ENCODE measurements at places on chromosomes 6 and 20.

DNA sequence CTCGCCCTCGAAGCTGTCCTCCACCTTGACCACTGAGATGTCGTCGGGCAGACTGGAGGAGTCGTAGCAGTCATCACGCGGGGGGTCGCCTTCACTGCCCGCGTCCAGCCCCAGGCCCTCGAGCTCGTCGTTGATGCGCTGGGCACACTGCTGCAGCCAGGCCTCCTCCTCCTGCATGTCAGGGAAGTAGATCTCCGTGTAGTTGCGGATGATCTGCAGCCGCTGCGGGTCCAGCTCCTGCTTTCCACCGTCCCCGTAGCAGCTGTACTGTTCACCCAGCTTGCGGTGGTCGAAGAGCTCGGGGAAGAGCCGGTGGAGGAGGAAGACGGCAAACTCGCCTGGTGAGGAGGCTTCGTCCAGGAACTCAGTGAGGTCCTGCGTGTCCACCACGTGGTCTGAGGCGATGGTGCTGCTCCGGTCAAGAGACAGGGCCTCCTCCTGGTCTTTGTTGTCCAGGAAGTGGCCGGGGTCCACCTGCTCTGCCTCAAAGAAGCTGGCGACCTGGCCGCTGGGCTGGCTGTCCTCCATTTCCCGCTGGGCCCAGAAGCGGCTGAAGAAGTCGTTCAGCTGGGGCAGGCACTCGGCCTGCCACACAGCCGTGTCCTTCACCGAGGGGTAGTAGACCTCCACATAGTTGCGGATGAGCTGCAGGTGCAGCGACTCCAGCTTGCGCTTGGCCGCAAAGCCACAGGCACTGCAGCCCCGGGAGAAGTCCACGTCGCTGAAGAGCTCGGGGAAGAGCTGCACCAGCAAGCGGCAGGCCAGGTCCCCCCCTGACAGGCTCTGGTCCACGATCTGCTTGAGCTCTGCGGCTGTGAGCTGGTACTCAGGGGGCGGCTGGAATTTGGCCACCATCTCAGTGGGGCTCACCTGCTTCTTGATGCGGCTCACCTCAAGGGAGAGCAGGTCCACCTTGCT is 41.9 kb downstream of the MTRES1 start:
- H3K27me3 ChIP-seq = no peaks in the 10 kb centered on the region
- no peaks in the 10 kb centered on the region for H3K36me3 ChIP-seq
- DNase-seq = no peak
- H3K4me1 ChIP-seq = peaks cover under 1% of the 10 kb centered on the region
- no peak overlapping the region for H3K27ac ChIP-seq

DNA sequence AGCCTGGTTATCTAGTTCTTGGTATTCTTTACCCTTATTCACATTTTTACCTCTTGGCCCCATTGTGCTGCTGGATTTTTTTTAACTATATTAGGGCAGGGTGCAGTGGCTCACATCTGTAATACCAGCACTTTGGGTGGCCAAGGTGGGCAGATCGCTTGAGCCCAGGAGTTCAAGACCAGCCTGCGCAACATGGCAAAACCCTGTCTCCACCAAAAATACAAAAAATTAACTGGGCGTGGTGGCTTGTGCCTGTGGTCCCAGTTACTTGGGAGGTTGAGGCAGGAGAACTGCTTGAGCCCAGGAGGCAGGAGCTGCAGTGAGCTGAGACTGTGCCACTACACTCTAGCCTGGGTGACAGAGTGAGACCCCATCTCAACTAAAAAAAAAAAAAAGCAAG is 12.2 kb upstream of the TAF8 start:
- peak overlapping the region; percentile 66 for H3K4me3 ChIP-seq
- peaks cover 53% of the 10 kb centered on the region for H3K4me1 ChIP-seq
- no peaks in the 10 kb centered on the region for H3K27me3 ChIP-seq
- DNase-seq = no peak
- H3K36me3 ChIP-seq = peaks cover 68% of the 10 kb centered on the region

DNA sequence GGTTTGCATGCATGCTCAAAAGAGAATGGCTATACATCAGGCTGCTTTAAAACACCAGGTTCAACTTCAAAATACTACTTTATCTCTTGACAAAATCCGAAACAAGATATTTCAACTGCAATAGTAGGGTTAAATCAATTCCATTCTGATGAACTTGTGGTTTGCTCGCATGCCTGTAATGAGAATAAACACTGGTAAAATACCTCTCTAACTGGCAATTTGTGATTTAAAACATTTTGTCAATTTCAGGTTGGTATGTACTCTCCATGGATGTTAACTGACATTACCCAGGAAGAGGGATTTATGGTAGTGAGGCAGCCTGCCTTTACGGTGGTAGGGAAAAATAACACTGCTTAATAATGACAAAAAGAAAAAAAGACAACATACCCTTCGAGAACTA is 74.4 kb downstream of the MBOAT1 start:
- H3K4me3 ChIP-seq = no peak overlapping the region
- no peaks in the 10 kb centered on the region for H3K27me3 ChIP-seq
- H3K4me1 ChIP-seq = no peaks in the 10 kb centered on the region
- peaks cover 23% of the 10 kb centered on the region for H3K36me3 ChIP-seq

- peak within 1 kb of the TSS; percentile 79 for H3K4me3 ChIP-seq
- peaks cover 9% of the 10 kb centered on the region for H3K4me1 ChIP-seq
- H3K27me3 ChIP-seq = no peaks in the 10 kb centered on the region
- peak within 1 kb of the TSS; percentile 86 for H3K27ac ChIP-seq
- DNase-seq = peak; percentile 68
These were observed at the start of gene NPEPL1 for GRCh38 chr20:58692579-58693225. NPEPL1 (plus strand) TSS chr20:58692800; CDS start chr20:58692901, 101 bp downstream.

- H3K4me3 ChIP-seq = no peak overlapping the region
- no peaks in the 10 kb centered on the region for H3K36me3 ChIP-seq
- H3K27me3 ChIP-seq = peaks cover 15% of the 10 kb centered on the region
- DNase-seq = no peak
- no peaks in the 10 kb centered on the region for H3K4me1 ChIP-seq
These were observed 21.1 kb downstream of the PDRG1 start for GRCh38 chr20:31930779-31931178.

GRCh38 chr6:52921743-52922142 is 12.2 kb upstream of the GSTA3 start:
- no peak for DNase-seq
- no peak overlapping the region for H3K27ac ChIP-seq
- H3K27me3 ChIP-seq = peaks cover 20% of the 10 kb centered on the region
- no peaks in the 10 kb centered on the region for H3K36me3 ChIP-seq
- H3K4me1 ChIP-seq = no peaks in the 10 kb centered on the region

DNA sequence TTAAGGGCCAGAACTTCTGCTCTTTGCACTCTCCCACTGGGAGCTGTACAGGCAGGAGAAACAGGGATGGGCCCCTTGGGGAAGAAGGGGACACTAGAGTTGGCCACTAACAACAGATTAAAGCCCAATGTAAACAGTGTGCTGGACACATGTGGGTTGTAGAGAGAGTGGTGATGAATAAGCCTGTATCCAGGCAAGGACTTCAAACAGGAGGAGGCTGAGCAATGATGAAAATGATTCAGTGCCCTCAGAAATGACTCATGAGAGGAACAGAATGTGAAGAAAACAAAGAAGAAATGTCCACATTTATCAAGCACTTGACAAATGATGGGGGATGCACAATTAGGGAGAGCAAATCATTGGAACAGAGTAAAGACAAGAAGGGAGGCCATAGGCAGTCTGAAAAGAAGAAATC is 242.3 kb downstream of the TBX18 start:
- no peaks in the 10 kb centered on the region for H3K36me3 ChIP-seq
- no peak overlapping the region for H3K4me3 ChIP-seq
- no peaks in the 10 kb centered on the region for H3K4me1 ChIP-seq
- H3K27me3 ChIP-seq = no peaks in the 10 kb centered on the region
- H3K27ac ChIP-seq = no peak overlapping the region

DNA sequence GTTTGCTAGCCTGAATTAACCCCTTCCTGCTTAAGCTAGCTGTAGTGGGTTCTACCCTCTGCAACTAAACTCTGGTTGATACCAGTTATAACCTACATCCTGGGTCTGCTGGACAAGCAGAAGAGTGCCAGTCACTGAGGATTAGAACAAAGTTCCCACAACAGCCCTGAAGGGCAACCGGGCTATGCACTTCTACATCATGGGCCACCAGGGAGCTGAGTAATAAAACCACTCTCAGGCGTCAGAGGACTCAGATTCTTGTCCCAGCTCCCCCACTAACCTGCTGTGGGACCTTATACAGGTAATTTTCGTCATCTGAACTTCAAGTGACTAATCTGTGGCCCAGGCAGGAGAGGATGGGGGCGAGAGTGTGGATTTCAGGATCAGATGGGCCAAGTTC is 56.8 kb downstream of the EYA2 start:
- H3K36me3 ChIP-seq = no peaks in the 10 kb centered on the region
- no peak overlapping the region for H3K4me3 ChIP-seq
- H3K27me3 ChIP-seq = peaks cover 21% of the 10 kb centered on the region
- DNase-seq = no peak
- no peaks in the 10 kb centered on the region for H3K4me1 ChIP-seq
